ENCODE measurements at places on chromosomes 13 and 19.

- H3K4me1 ChIP-seq: 0 out of 2 replicates have a peak, but pooled peaks cover 4% of the 10 kb centered on the region
- H3K27ac ChIP-seq: no peak overlapping the region
- H3K36me3 ChIP-seq: no peaks in the 10 kb centered on the region
- H3K27me3 ChIP-seq: no peaks in the 10 kb centered on the region
- H3K4me3 ChIP-seq: no peak overlapping the region
- DNase-seq: no peak
Measured at GRCh38 chr19:46755853-46756543, 9.7 kb upstream of the STRN4 start.

- peaks cover 6% of the 10 kb centered on the region for H3K4me1 ChIP-seq
- peak overlapping the region; percentile 54 for H3K4me3 ChIP-seq
- no peak for DNase-seq
- no peaks in the 10 kb centered on the region for H3K36me3 ChIP-seq
Measured at GRCh38 chr19:18418483-18419194, 559 bp upstream of the SSBP4 start.

GRCh38 chr13:97953376-97953970 lies at the start of gene IPO5:
Gene IPO5, plus strand, starts transcription at chr13:97953675. Its CDS starts 23,022 bp downstream, at chr13:97976697.
- H3K4me1 ChIP-seq: no peaks in the 10 kb centered on the region
- no peak within 1 kb of the TSS for H3K27ac ChIP-seq
- H3K36me3 ChIP-seq: no peaks in the 10 kb centered on the region
- no peaks in the 10 kb centered on the region for H3K27me3 ChIP-seq
- DNase-seq: no peak
- H3K4me3 ChIP-seq: no peak within 1 kb of the TSS

DNA sequence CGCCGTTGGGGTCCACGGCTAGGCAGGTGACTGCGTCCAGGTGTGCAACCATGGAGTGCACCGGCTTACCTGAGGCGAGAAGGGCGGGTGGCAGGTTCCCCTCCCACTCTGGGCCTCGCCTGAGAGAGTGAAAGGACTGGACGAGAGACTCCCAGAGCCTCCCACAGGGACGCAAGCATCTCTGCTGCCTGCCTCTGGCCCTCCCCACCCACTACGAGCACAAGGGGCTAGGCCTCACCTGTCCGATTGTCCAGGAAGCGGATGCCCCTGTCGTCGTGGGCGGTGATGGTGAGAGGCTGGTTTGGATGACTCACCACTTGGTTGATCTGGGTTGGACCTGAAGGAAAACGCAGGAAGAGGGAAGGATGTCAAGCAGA lies 5.1 kb upstream of the PRKD2 start:
- peaks cover 12% of the 10 kb centered on the region for H3K4me1 ChIP-seq
- no peak overlapping the region for H3K4me3 ChIP-seq
- H3K27ac ChIP-seq: no peak overlapping the region
- no peaks in the 10 kb centered on the region for H3K27me3 ChIP-seq
- H3K36me3 ChIP-seq: no peaks in the 10 kb centered on the region

GRCh38 chr19:32676895-32677359 lies 1.3 kb downstream of the RGS9BP start:
- no peak for DNase-seq
- H3K4me3 ChIP-seq: no peak overlapping the region
- no peak overlapping the region for H3K27ac ChIP-seq
- no peaks in the 10 kb centered on the region for H3K27me3 ChIP-seq
- 0 out of 2 replicates have a peak, but pooled peaks cover 6% of the 10 kb centered on the region for H3K4me1 ChIP-seq

DNA sequence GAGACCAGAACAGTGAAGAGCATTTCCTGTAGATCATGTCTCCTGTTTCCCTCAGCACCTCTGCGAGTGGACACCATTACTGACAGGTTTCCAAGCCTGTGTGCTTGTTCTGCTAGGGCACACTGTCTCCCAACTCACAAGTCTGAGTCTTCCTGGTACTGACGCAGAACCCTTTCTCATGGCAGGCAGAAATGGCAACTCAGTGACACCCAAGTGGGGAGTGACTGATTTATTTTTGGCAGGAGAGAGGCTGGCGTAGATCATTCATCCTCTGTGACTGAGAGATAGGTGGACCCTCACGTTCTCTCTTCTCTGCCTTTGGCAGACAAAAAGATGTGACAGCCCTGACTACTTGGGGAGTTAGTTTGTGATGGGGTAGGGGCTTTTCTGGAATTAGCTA lies 183.4 kb downstream of the RFC3 start:
- no peak overlapping the region for H3K4me3 ChIP-seq
- no peaks in the 10 kb centered on the region for H3K27me3 ChIP-seq
- no peak for DNase-seq
- H3K27ac ChIP-seq: no peak overlapping the region
- H3K36me3 ChIP-seq: no peaks in the 10 kb centered on the region

GRCh38 chr19:44303976-44304568 lies 753 bp downstream of the ZNF235 start:
- peaks cover 5% of the 10 kb centered on the region for H3K36me3 ChIP-seq
- H3K4me1 ChIP-seq: no peaks in the 10 kb centered on the region
- DNase-seq: no peak
- peak overlapping the region; percentile 83 for H3K4me3 ChIP-seq
- H3K27me3 ChIP-seq: peaks cover 3% of the 10 kb centered on the region

DNA sequence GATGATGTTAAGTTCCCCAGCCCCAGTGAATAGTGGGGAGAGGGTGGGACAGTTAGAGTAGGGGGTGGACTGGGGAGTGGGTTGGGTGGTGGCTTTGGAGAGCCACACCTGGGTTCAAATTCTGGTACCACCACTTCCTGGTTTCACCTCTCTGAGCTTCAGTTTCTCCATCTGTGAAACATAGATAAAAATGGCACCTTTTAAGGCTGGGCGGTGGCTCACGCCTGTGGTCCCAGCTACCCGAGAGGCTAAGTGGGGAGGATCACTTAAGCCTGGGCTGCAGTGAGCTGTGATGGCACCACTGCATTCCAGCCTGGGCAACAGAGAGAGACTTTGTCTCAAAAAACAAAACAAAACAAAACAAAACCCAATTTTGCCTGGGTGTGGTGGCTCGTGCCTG lies 5.9 kb downstream of the VAV1 start:
- no peaks in the 10 kb centered on the region for H3K27me3 ChIP-seq
- H3K36me3 ChIP-seq: peaks cover 16% of the 10 kb centered on the region

Measured in MM.1S (cell line).